ENCODE measurements at places on chromosomes 11 and 22. TPM values are rescaled to one million over a fixed set of nuclear protein-coding genes. Genes with fewer than 3 reads are reported as not detected.

Gene CDC42BPG
- total RNA-seq = 1.7 TPM

Gene PARVA
- 26.5 TPM for total RNA-seq

Gene C11orf86
- total RNA-seq = 73.3 TPM

Gene NUDT8
- total RNA-seq = 14.6 TPM

Gene MAP6
- 1.4 TPM for total RNA-seq

Gene FAM118A
- 9.2 TPM for total RNA-seq

Gene UPK3A
- total RNA-seq = not detected

Gene OTOG
- not detected for total RNA-seq

Gene MS4A7
- not detected for total RNA-seq

Gene MMP27
- total RNA-seq = not detected

Gene APOL1
- 14.9 TPM for total RNA-seq

Gene PHF21B
- total RNA-seq = 0.81 TPM

Gene TRIM66
- 1.9 TPM for total RNA-seq

Gene CNTN5
- total RNA-seq = not detected

Gene LARGE1
- total RNA-seq = 4.1 TPM

Gene OR5B21
- total RNA-seq = not detected

Gene CYP2D6
- 0.32 TPM for total RNA-seq

Gene APOL5
- total RNA-seq = not detected

Gene PDGFB
- total RNA-seq = 3.1 TPM

Gene HNRNPUL2
- total RNA-seq = 40.1 TPM

Gene OR4A16
- not detected for total RNA-seq

Gene OOSP4B
- not detected for total RNA-seq
